ENCODE measurements at places on chromosomes 5 and 9. TPM values are rescaled to one million over a fixed set of nuclear protein-coding genes. Genes with fewer than 3 reads are reported as not detected.

Gene GMCL2
- not detected for total RNA-seq

Gene IFNE
- total RNA-seq, result not detected

Gene MSMP
- not detected for total RNA-seq

Gene ACOT12
- not detected for total RNA-seq

Gene PBX3
- 40.2 TPM for total RNA-seq

- no peak for DNase-seq
- H3K27ac ChIP-seq, result no peak overlapping the region
- H3K36me3 ChIP-seq, result no peaks in the 10 kb centered on the region
- H3K27me3 ChIP-seq, result peaks cover 33% of the 10 kb centered on the region
- peaks cover 6% of the 10 kb centered on the region for H3K4me1 ChIP-seq
- H3K4me3 ChIP-seq, result no peak overlapping the region
Measured at GRCh38 chr5:31853398-31854135, 214.6 kb downstream of the PDZD2 start.

GRCh38 chr9:82996941-82997340 lies 66.0 kb downstream of the RASEF start:
- no peaks in the 10 kb centered on the region for H3K27me3 ChIP-seq
- no peak for DNase-seq
- no peaks in the 10 kb centered on the region for H3K4me1 ChIP-seq

DNA sequence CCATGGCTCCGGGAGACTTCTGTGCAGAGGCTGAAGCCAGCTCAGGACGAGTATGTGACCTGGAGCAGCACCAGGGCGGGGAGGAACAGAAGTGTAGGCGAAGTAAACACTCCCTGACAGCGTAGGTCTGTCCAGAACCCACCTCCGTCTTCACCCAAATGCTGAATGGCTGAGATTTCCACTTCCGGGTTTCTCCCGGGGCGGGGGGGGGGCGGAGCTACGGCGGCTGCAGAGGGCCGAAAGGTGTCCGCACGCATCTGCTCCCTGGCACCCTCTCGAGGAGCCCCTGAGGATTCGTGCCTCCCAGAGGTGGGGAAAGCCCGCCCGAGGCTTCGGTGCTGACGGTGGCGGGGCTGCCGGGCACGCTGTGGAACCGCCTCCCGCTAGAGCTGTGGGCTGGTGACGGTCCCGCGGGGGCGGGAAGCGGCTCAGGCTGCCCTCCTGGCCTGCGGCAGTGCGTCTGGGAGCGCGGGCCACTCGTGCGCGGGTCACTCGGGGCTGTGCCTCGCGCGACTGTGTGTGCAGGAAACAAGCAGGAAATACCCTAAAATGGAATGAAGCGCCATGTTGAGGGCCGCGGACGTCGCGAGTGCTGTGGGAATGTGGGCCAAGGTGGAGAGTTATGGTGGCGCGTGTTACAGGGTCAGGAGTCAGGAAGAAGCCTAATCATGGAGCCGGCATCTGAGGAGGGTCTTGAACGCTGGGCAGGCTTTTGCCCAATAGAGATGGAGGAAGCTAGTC lies 1425.4 kb downstream of the FOXD4L5 start:
- no peak for DNase-seq
- H3K27me3 ChIP-seq, result no peaks in the 10 kb centered on the region
- peaks cover 4% of the 10 kb centered on the region for H3K36me3 ChIP-seq
- no peaks in the 10 kb centered on the region for H3K4me1 ChIP-seq

DNA sequence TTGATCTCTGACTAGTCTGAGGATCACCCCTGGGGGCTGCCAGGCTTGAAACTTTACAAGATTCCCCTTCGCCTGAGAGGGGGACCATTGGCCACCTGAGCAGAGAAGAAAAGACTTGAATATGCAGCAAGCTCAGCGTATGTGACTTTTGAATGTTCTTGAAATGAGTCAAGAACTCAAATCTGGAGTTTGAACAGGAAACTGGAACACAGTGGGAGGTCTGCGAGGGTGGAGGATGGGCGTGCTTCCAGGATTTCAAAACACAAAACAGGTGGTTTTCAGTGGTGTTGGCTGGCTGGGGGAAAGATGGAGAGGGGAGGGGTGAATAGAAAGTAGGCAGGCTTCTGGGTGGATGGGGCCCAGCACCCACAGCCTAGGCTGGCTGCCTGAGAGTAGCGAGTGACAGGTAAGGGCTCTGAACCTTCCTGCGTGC lies 40.6 kb downstream of the TMEM174 start:
- H3K4me1 ChIP-seq, result peaks cover 7% of the 10 kb centered on the region
- peaks cover 80% of the 10 kb centered on the region for H3K27me3 ChIP-seq
- DNase-seq, result no peak
- H3K36me3 ChIP-seq, result peaks cover 27% of the 10 kb centered on the region
- H3K27ac ChIP-seq, result no peak overlapping the region

- no peak for DNase-seq
- no peak overlapping the region for H3K27ac ChIP-seq
- no peak overlapping the region for H3K4me3 ChIP-seq
- peaks cover 8% of the 10 kb centered on the region for H3K36me3 ChIP-seq
- H3K27me3 ChIP-seq, result no peaks in the 10 kb centered on the region
Measured at GRCh38 chr5:32439086-32439642, 5.4 kb downstream of the ZFR start.

DNA sequence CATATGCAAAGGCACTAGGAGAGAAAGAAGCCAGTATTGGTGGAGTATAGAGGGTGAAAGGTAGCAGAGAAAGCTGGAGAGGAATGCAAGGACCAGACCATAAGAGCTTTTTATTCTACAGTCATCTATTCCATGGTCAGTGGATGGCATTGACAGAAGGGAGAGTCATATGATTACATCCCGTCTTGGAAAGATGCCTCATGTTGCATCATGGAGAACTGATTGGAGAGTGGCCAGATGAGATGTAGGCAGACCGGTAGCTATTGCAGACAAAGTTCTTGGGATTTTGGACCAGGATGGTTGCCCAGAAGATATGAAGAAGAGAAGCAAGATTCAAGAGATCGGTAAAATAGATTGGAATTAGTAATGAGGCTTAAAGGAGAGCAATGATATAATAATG lies 260.7 kb downstream of the CHSY3 start:
- no peaks in the 10 kb centered on the region for H3K36me3 ChIP-seq

- no peaks in the 10 kb centered on the region for H3K27me3 ChIP-seq
- H3K36me3 ChIP-seq, result no peaks in the 10 kb centered on the region
- H3K4me1 ChIP-seq, result no peaks in the 10 kb centered on the region
- DNase-seq, result no peak
- H3K4me3 ChIP-seq, result no peak overlapping the region
- H3K27ac ChIP-seq, result no peak overlapping the region
Measured at GRCh38 chr9:69093471-69094103, 58.0 kb downstream of the FXN start.

DNA sequence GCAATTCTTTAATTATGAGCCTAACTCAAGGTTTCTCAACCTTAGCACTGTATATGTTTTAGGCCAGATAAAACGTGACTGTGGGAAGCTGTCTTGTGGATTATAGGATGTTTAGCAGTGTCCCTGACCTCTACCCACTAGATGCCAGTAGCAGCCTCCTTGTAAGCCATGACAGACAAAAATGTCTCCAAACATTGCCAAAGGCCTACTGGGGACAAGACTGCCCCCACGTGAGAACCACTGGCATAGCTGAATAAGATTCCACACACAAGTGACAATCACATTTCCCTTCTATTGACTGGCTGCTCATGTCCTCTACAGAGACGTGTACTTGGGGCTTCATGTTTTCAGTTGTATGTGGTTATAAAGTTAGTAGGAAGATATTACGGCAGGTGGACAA lies 55.4 kb downstream of the GOLM1 start:
- no peaks in the 10 kb centered on the region for H3K36me3 ChIP-seq
- H3K27me3 ChIP-seq, result no peaks in the 10 kb centered on the region
- H3K4me3 ChIP-seq, result no peak overlapping the region
- H3K27ac ChIP-seq, result no peak overlapping the region
- no peak for DNase-seq

GRCh38 chr9:33820231-33820745 lies 3.3 kb downstream of the UBE2R2 start:
- H3K27ac ChIP-seq, result peak overlapping the region; percentile 50
- peaks cover 33% of the 10 kb centered on the region for H3K4me1 ChIP-seq
- DNase-seq, result no peak
- H3K27me3 ChIP-seq, result no peaks in the 10 kb centered on the region
- peaks cover 7% of the 10 kb centered on the region for H3K36me3 ChIP-seq

DNA sequence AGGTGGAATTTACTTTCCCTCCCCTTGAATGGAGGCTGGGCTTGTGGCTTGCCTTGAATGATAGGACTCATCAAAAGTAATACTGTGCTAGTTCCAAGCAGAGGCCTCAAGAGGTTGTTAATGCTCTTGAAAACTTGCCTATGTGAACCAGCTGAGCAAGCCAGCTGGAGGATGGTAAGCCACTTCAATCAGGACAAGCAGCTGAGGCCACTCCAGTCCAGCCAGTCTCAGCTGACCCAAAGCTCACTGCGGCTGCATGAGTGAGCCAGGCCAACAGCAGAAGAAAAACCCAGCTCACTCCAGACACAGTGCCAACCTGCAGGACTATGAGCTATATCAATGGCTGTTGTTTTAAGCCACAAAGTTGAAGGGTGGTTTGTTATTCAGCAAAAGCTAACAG lies 182.8 kb downstream of the MCTP1 start:
- H3K4me3 ChIP-seq, result no peak overlapping the region
- H3K4me1 ChIP-seq, result no peaks in the 10 kb centered on the region
- no peaks in the 10 kb centered on the region for H3K36me3 ChIP-seq
- no peaks in the 10 kb centered on the region for H3K27me3 ChIP-seq
- no peak for DNase-seq
- H3K27ac ChIP-seq, result no peak overlapping the region

DNA sequence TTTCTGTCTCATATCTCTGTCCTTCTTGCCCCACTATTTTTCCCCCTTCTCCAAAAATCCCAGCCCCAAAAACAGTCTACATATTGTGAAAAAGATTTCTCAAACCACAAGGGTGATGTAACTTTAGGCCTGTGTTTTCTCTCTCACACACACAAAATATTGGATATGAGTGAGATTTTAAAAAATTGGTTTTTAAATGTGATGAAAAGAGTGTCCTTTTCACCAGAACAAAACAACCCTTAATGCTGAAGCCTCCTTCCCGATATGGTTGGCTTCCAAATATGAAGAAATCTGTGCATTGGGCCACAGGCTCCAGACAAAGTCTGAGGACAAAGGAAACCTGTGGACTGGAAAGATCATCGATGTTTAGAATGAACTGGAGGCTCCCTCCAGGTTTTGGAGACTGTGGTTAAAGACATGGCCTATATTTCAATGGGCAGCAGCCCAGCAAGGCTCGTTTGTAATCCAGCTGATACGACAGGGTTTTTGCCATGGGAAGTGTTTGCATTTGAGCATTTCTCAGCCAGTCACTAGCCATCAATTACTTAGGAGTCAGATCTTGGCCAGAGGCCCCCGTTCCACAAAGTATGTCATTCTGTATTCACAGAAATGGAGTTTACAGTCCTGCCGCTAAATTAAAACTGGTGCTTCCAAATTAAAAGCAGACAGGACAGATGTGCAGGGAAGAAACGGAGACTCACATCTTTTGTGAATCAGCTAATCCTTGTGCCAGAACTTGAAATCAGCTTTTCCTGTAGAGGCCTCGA lies 546.3 kb downstream of the EBF1 start:
- H3K4me1 ChIP-seq, result no peaks in the 10 kb centered on the region
- no peaks in the 10 kb centered on the region for H3K27me3 ChIP-seq
- DNase-seq, result no peak
- H3K27ac ChIP-seq, result no peak overlapping the region
- H3K4me3 ChIP-seq, result no peak overlapping the region
- H3K36me3 ChIP-seq, result no peaks in the 10 kb centered on the region

GRCh38 chr5:165906871-165907270 lies 2384.6 kb upstream of the WWC1 start:
- no peak for DNase-seq
- H3K27ac ChIP-seq, result no peak overlapping the region
- no peaks in the 10 kb centered on the region for H3K27me3 ChIP-seq
- H3K4me3 ChIP-seq, result no peak overlapping the region
- H3K36me3 ChIP-seq, result peaks cover 4% of the 10 kb centered on the region

DNA sequence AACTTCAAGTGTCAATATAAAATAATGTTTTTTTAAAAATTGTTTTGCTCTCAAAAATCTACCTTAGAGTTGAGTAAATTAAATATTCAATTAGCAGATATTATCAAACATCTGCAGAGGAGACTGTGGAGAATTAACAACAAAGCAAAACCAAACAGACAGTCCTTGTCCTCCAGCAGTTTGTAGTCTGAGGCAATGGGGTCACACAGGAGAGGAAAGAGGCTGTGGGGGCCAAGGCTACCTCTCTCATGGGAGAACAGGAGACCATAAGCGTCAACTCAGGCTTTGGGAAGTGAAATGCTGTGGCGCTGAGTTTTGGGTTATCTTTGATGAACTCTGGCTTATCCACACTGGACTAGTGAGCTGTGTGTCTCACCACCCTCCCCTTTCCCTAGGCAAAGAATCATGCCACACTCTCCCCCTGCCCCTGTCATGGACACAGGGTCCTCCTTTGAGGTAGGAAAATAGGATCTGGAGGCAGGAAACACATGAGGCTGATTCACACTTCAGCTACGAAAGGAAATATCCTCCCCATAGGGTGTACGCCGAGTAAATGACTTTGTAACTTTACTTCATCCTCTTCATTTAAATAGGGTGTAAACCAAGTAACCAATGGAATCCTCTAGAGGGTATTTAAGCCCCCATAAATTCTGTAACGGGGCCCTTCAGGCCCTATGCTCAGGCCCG lies 152.7 kb downstream of the FSTL4 start:
- H3K36me3 ChIP-seq, result no peaks in the 10 kb centered on the region
- no peaks in the 10 kb centered on the region for H3K4me1 ChIP-seq
- no peak for DNase-seq

DNA sequence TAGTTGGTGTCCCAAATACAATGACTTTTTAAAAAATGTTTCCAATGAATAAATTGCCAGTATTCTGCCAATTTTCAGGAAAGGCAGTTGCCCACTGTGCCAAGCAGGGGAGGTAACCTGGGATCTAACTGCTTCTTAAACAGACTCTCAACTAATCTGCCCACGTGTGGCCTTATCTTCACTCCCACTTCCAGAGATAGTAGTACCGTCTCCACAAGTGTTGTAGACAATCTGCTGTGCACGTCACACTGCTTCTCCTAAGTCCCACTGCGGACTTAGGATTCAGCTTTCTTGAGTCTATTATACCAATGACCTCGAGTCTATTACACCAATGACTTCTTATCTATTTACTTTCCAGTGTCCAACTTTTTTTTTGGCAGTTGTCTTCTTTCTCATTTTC lies 21.2 kb downstream of the POU4F3 start:
- H3K27me3 ChIP-seq, result peaks cover 20% of the 10 kb centered on the region
- DNase-seq, result no peak
- H3K27ac ChIP-seq, result no peak overlapping the region

- H3K27me3 ChIP-seq, result no peaks in the 10 kb centered on the region
- DNase-seq, result no peak
- no peak overlapping the region for H3K27ac ChIP-seq
- peak overlapping the region; percentile 18 for H3K4me3 ChIP-seq
- H3K4me1 ChIP-seq, result peaks cover 4% of the 10 kb centered on the region
- no peaks in the 10 kb centered on the region for H3K36me3 ChIP-seq
Measured at GRCh38 chr5:17436350-17436749, 61.7 kb upstream of the TAF11L2 start.

DNA sequence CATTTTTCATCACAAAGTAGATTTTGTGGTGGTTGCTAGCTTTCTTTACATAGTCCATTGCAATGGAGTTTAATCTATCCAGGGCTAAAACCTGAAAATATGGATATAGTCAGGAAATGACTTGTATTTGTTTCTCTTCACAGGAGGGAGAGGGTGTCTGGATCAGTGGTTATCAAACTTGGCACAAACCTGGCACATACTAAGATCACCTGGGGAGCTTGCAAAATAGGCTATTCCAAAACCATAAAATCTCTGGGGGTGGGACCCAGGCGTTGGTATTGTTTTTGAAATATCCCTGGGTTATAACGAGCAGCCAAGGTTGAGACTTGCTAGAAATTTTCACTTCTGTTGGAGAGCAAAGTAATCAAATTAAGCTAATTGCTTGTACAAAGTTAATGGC lies 179.9 kb downstream of the PCSK1 start:
- peaks cover 2% of the 10 kb centered on the region for H3K4me1 ChIP-seq
- no peak overlapping the region for H3K4me3 ChIP-seq
- DNase-seq, result no peak
- no peak overlapping the region for H3K27ac ChIP-seq
